ENCODE measurements at places on chromosomes 6 and 20.

DNA sequence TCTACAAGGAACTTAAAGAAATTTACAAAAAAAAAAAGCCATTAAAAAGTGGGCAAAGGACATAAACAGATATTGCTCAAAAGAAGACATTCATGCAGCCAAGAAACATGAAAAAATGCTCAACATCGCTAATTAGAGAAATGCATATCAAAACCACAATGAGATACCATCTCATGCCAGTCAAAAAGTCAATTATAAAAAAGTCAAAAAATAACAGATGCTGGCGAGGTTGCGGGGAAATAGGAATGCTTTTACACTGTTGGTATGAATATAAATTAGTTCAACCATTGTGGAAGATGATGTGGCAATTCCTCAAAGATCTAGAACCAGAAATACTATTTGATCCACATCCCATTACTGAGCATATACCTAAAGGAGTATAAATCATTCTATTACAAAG is 411.9 kb upstream of the MARCKS start:
- no peak for DNase-seq

DNA sequence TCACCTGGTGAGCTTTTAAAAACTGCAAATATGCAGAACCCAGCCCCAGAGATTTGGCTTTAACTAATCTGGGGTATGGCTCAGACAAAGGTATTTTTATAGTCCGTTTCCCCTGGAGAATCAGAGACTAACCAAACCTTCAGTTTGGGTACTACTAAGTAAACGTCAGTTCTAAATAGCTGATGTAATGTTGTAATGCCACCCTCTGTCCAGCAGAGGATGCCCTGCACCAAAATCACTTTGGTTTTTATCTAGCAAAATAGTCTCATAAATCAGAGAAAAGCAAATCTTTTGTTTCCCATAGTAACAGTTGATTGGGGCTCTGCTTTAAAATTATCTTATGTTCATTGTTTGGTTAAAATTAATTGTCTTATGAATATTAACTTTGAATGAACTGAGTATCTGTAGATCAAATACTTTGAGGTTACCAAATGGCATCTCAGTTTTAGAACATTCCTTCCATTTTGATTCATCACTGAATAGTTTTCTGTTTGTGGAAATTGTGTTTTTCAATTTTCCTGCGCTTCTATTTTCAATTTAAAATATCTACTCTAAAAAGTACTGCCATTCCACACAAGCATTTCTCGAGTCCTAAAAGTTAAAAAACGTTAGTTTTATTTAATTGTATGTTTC is 278.3 kb upstream of the PLCB4 start:
- DNase-seq, result no peak

DNA sequence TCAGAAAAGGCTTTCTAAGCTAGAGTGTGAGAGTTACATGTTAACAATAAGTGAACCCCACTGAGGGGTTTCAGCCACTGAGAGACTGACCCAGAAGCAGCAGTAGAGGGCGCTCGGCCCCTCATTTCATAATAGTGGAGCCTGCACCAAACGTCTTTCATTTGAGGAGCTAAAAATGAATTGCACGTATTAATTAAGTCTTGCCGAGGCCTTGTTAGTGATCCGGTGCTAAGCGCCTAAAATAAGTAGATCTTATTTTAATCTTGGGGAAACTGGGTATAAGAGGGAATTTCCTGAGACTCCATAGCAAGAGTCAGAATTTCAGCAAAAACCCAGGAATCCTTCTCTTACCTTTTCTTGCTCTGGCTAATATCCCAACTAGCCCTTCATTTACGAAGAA is 209.7 kb downstream of the FARS2 start:
- DNase-seq, result peak; percentile 65

DNA sequence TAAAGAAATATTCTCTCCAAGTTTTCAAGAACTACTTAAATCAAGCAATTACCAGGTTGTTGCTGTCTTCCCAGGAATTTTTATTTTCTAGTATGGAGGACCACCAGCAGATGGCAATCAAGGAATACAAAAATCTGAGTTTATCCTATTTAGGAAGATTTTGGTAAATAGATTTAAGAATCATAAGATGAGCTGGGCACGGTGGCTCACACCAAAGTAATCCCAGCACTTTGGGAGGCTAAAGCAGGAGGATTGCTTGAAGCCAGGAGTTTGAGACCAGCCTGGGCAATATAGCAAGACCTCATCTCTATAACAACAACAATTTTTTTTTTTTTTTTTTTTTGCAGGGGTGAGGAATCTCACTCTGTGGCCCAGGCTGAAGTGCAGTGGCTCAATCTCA is 19.3 kb upstream of the SEC63 start:
- no peak for DNase-seq

GRCh38 chr6:40887792-40888340 is 151.2 kb downstream of the UNC5CL start:
- DNase-seq, result no peak

GRCh38 chr6:129853996-129854711 is 7.0 kb downstream of the TMEM244 start:
- DNase-seq, result no peak

- peak; percentile 69 for DNase-seq
Observed at GRCh38 chr6:26554697-26555504, 16.7 kb downstream of the HMGN4 start.

- DNase-seq, result no peak
Observed at GRCh38 chr6:18110162-18110561, 12.3 kb downstream of the NHLRC1 start.

DNA sequence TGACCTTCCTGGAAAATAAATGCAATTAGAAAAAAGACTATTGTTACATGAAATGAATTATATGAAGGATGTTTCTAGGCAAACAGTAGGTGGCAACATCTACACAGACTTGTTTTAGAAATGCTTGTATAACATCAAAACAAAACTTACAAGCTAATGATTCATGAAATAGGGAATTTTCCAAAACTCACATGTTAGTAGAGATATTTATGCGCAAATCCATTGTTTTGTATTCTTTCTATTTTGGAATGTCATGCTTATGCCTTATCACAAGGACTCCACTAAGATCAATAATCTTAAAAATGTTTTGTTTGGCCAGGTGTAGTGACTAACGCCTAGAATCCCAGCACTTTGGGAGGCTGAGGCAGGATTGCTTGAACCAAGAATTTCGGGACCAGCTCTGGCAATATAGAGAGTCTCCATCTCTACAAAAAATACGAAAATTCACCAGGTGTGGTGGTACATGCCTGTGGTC is 32.3 kb upstream of the LGSN start:
- DNase-seq, result no peak

DNA sequence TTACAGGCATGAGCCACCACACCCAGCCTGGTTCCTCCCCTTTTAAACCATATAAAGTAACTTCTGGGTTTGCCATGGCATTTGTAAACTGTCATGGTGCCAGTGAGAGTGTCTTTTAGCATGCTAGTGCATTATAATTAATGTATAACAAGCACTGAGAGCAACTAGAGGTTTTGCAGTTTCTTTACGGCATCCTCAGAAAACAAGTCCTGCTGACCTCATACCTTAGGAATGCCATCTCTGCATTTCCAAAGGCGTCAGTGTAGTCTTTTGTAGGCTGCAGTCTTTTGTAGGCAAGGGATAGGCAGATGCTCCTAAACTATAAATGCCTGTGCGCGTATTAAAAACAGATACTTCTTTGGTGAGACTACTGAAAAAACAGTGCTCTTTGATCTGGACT is 75.0 kb upstream of the EZR start:
- DNase-seq, result peak; percentile 29

DNA sequence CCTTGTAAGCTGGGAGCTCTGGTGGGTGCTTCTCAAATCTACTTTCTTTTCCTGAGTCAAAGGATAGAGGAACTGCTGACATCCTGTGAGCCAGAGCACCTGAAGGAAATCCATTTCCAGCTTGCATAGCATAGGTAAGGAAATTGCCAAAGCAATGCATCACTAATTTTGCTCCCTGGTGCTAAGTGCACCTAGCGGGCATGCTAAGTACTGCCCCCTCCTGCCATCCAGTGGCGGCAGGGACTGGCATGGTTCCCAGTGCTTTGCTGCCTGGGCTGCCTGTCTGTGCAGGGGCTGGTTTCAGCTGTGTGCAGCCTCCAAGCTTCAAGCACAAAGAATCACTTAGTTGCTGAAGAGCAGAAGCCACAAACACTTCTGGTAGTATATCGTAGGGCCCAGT is 63.9 kb downstream of the FARS2 start:
- DNase-seq, result no peak

DNA sequence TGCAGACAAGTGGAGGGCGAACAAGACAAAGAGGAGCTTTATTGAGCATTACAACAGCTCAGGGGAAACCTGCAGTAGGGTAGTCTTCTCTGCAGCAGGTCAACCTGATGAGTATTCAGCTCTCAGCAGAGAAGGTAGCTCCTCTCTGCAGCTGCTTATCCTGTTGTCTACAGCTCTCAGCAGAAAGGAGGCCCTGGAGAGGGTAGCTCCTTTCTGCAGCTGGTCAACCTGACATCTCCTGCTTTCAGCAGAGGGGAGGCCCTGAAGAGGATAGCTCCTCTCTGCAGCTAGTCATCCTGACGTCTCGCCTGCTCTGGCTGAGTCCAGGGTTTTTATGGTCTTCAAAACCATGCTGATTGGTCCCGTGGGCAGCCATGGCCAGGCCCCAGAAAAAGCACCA is 113.6 kb downstream of the CD24 start:
- DNase-seq, result no peak

DNA sequence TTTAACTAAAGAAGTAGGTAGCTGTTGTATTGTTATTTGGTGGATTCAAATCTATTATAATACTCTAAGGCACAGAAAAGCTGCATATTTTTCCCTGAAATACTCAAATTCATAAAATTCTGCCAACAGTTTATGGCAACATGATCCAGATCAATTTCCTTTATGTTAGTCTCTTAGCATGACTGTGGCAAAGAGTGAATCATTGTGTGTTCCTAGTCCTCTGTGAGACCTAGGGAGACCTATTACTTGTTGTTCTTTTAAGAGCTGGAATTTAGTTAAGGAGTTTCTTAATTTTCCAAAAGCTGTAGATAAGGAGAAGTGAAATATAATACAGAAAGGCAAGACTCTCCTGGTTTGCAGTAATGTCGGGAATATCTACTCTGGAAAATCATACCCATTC is 149.6 kb downstream of the RIMS1 start:
- no peak for DNase-seq

DNA sequence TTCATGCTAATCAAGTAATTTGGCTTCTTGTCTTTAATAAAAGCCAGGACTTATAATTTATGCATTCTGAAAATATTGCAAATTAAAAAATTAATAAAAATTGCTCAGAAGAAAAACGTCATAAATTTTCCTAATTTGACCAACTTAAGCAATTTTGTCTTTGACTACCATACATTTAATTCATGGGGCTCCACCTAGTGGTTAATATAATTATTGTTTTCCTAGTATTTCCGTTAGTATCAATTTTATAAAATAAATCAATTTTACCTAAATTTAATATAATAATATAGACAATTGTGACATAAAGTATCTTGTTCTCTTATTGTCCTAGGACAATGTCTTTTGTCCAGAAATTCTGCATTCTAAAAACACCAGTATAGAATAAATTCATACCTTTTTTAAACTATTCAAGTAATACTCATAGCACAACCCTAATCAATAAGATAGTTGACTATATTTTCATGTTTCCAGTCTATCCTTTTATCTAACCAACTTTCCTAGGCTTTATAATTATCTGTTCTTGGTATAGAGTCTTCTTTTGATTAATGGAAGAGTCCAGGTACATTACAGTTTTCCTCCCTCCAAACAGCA is 319.9 kb downstream of the TRDN start:
- no peak for DNase-seq

GRCh38 chr6:110357664-110358552 is at the start of gene METTL24:
TSS of gene METTL24 (minus strand) at chr6:110358349. CDS start at chr6:110358272, 77 bp downstream.
- peak; percentile 75 for DNase-seq

DNA sequence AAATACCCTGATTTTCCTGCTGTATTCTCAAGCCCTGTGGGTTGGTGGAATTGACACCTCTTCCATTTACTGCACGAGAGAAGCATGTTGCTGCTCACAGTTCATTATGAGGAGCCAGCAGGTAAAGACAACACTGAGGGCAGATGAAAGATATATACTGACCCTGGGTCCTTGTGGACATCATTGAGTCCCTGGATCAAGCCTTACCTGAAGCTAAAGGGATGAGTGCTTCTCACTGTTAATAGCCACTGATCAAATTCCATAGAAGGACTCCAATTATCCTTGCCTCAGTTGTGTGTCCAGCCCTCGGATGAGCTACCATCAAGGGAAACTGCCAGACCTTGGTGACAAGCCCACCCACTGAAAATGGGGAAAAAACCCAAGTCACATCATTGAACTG is 7.7 kb upstream of the SIGLEC1 start:
- DNase-seq, result no peak

GRCh38 chr6:108380876-108381275 is 86.0 kb downstream of the AFG1L start:
- DNase-seq, result no peak

DNA sequence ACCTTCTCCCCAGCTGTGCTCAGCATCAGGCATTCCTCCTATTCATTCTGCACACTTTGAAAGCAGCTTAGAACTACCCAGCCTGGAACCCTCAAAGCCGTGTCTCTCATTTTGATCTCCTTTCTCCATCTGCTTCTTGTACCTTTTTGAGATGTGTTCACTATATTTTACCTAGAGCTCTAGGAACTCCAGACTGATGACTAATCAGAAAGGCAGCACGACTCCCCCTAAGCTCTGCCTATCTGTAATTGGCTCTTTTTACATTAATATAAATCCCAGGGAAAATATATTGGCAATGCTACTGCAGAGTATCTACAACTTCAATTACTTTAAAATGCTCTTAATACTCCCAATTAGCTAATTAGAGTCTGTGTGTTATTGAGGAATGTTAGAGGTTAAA is 671.5 kb downstream of the CBLN4 start:
- no peak for DNase-seq

- no peak for DNase-seq
Observed at GRCh38 chr6:77074037-77074713, 389.1 kb downstream of the HTR1B start.

- DNase-seq, result no peak
Observed at GRCh38 chr20:50592282-50593004, 82.3 kb downstream of the PTPN1 start.

DNA sequence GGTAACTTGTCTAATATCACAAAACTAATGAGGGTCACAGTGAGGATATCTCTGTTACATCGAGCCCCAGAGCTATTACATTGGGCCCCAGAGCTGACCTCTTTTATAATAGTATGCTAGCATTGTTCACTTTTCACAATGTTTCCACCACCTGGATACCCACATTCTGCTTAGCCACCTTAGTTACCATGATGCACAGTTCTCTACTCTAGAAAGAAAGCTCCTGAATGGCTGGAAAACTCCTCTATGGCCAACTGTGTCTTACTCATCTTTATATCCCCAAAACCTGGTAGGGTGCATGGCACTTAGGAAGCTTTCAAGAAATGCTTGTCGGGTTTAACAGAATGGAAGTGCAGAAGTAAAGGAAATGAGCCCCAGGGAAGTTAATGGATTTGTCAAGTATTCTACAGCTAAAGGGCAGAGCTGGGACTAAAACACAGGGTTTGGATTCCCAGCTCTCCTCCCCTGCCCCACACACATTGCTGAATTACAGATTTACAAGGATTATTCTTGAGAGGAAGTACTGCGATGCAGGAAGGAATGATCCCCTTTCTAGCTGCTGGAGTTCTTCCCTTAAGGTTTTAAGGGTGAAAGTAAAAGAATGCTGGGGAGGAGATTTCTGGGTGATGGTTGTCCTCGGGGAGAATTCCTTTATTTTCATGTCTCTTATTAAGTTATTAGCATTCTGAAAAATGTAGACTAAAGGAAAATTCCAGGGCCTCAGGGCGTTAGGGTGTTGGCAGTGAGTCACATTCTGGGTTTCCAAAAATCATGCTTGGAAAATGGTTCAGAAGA is 16.1 kb upstream of the HINT3 start:
- no peak for DNase-seq

- no peak for DNase-seq
Observed at GRCh38 chr6:145891565-145891964, 72.6 kb downstream of the SHPRH start.

GRCh38 chr6:157659536-157660271 is 163.3 kb upstream of the SNX9 start:
- no peak for DNase-seq
